Cerebellar nuclear complex (tissue), 1 donor: ENCODE measurements at places on chromosomes 5 and 9.

DNA sequence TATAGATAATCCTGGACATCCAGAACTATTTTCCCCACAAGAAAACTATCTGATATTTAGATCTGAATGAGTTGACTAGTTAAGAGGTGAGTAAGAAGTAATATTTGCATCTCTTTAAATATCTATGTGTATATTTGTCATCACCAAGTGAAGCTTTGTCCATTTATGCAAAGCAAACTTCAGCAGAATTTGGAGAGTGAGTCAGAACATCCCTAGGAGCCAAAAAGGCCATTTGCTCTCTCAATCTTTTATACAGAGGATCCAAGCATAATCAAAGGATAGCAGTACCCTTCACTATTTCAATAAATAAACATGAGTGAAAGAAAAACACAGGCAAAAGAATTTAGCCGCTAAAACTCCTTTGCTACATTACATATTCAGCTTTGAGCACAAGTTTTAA is 454.4 kb downstream of the NR2F1-AS1 start:
- no peak for DNase-seq

- DNase-seq, result no peak
These were observed 68.3 kb upstream of the RGS7BP start for GRCh38 chr5:64437496-64437895.

- no peak for DNase-seq
These were observed 612 bp upstream of the ATG10 start for GRCh38 chr5:81971111-81971711.

DNA sequence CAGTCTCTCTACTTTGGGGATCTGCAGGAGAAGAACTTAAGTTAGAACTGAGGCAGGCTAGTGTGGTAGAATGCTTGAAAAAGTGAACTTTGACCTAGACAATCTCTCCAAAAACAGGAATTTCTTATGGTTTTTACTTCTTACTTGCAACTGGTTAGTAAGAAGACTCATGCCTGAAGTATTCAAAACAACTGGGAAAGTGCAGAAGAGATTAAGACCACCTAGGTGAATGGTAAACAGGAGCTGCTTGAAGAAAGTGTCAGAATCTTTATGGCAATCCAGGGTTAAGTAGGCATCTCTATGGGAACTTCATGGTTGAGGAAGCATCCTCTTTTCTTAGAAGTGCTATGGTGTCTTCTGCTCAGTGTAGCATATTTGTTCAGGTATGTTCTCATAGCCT is 428.6 kb upstream of the TLE4 start:
- DNase-seq, result no peak

- DNase-seq, result no peak
These were observed 448.4 kb upstream of the ITGA1 start for GRCh38 chr5:52339285-52339684.

DNA sequence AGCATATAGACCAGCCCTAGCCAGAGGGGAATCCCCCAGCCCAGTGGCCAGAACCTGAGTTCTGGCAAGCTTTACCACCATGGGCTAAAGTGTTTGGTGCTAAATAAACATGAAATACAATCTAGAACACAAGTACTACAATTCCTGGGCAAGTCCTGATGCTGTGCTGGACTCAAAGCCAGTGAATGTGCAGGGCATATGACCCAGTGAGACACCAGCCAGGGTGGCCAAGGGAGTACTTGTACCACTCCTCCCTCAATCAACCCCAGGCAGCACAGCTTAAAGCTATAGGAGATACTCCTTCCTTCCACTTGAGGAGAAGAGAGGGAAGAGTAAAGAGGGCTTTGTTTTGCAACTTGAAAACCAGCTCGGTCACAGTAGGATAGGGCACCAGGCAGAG is 63.6 kb downstream of the SSBP2 start:
- DNase-seq, result no peak

GRCh38 chr5:116521173-116521872 is 53.3 kb downstream of the SEMA6A start:
- DNase-seq, result no peak
